ENCODE measurements at places on chromosomes 5 and 9. TPM values are rescaled to one million over a fixed set of nuclear protein-coding genes. Genes with fewer than 3 reads are reported as not detected.

PCDHGB3 gene
- 3.1 TPM for total RNA-seq

DIRAS2 gene
- total RNA-seq = 0.11 TPM

RMRP gene
- total RNA-seq = 39,103 TPM

PLAC8L1 gene
- not detected for total RNA-seq

PAEP gene
- not detected for total RNA-seq

CDKN2A gene
- 36.4 TPM for total RNA-seq

BRINP1 gene
- 0.76 TPM for total RNA-seq

PCDHB3 gene
- total RNA-seq = 0.39 TPM

AKNA gene
- 31.8 TPM for total RNA-seq

CCDC180 gene
- 11.4 TPM for total RNA-seq

OTULINL gene
- total RNA-seq = 27.5 TPM

All from placental epithelial cell (primary cell).